ENCODE measurements at places on chromosomes 12 and 14. TPM values are rescaled to one million over a fixed set of nuclear protein-coding genes. Genes with fewer than 3 reads are reported as not detected.

The TSPAN11 gene
- total RNA-seq, result 6.4 TPM

The SLC39A2 gene
- total RNA-seq, result not detected

DNA sequence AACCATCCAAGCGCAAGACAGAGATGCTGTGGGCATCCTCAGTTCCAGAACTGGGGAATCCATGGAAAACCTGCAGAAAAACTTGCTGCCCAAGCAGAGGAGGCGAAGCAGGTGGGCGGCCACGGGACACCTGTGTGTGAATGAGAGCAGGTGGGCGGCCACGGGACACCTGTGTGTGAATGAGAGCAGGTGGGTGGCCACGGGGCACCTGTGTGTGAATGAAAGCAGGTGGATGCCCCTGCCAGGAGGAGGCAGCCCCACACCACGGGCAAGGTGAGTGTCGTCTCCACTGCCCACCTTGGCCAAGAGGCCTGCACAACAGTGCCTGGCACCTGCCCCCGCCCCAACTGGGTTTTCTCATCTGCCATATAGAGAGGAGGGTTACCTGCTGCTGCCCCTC lies 59.2 kb downstream of the GSC start:
- no peak overlapping the region for H3K4me3 ChIP-seq
- H3K4me1 ChIP-seq, result peaks cover 10% of the 10 kb centered on the region
- no peak for DNase-seq
- H3K27ac ChIP-seq, result no peak overlapping the region
- H3K27me3 ChIP-seq, result no peaks in the 10 kb centered on the region
- H3K36me3 ChIP-seq, result no peaks in the 10 kb centered on the region

- no peaks in the 10 kb centered on the region for H3K27me3 ChIP-seq
- H3K4me1 ChIP-seq, result peaks cover 39% of the 10 kb centered on the region
- H3K4me3 ChIP-seq, result no peak overlapping the region
- H3K36me3 ChIP-seq, result no peaks in the 10 kb centered on the region
Observed at GRCh38 chr14:97975216-97975615, 1178.0 kb downstream of the VRK1 start.

- H3K27me3 ChIP-seq, result no peaks in the 10 kb centered on the region
- no peak for DNase-seq
- H3K4me3 ChIP-seq, result no peak overlapping the region
- H3K4me1 ChIP-seq, result peaks cover 10% of the 10 kb centered on the region
- H3K36me3 ChIP-seq, result peaks cover 94% of the 10 kb centered on the region
Observed at GRCh38 chr14:102948698-102949061, 26.2 kb downstream of the AMN start.

DNA sequence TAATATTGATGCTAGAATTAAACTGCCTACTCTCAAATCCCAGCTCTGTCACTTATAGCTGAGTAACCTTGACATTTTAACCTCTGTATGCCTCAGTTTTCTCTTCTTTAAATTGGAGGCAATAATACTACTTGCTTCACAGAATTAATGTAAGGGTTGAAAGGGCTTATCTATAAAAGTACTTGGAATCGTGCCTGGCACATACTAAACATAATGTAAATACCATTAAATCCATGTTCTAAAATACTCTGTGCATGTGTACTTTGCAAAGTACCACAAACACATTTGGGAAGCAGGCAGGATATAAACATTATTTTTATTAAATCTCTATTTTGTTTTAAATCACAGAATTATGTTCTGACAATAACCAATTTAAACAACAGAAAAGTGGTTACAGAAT lies 41.9 kb downstream of the DYRK4 start:
- H3K36me3 ChIP-seq, result no peaks in the 10 kb centered on the region
- H3K27ac ChIP-seq, result no peak overlapping the region
- no peak overlapping the region for H3K4me3 ChIP-seq
- no peak for DNase-seq

- no peak overlapping the region for H3K27ac ChIP-seq
- no peak overlapping the region for H3K4me3 ChIP-seq
- H3K27me3 ChIP-seq, result peaks cover 99% of the 10 kb centered on the region
- DNase-seq, result no peak
Observed at GRCh38 chr12:53976823-53977595, 2.3 kb upstream of the HOTAIR start.

GRCh38 chr12:26630546-26631027 lies 202.4 kb downstream of the ITPR2 start:
- DNase-seq, result peak; percentile 71
- no peaks in the 10 kb centered on the region for H3K27me3 ChIP-seq
- H3K27ac ChIP-seq, result peak overlapping the region; percentile 71
- peaks cover 59% of the 10 kb centered on the region for H3K4me1 ChIP-seq
- peak overlapping the region; percentile 14 for H3K4me3 ChIP-seq

GRCh38 chr12:121795034-121795968 lies 1.8 kb upstream of the RHOF start:
- no peak overlapping the region for H3K4me3 ChIP-seq
- H3K27ac ChIP-seq, result peak overlapping the region; percentile 100
- peak; percentile 94 for DNase-seq
- no peaks in the 10 kb centered on the region for H3K27me3 ChIP-seq
- H3K36me3 ChIP-seq, result no peaks in the 10 kb centered on the region
- peaks cover 67% of the 10 kb centered on the region for H3K4me1 ChIP-seq
